ENCODE measurements at places on chromosomes 3 and 15.

GRCh38 chr15:80694611-80695098 lies 455 bp upstream of the ABHD17C start:
- no peak for DNase-seq

GRCh38 chr3:113852506-113852905 lies 13.9 kb downstream of the GRAMD1C start:
- DNase-seq: no peak

GRCh38 chr3:119205685-119206084 lies 32.3 kb downstream of the UPK1B start:
- DNase-seq: no peak

GRCh38 chr3:179871782-179872181 lies 165.0 kb downstream of the PEX5L start:
- DNase-seq: no peak

DNA sequence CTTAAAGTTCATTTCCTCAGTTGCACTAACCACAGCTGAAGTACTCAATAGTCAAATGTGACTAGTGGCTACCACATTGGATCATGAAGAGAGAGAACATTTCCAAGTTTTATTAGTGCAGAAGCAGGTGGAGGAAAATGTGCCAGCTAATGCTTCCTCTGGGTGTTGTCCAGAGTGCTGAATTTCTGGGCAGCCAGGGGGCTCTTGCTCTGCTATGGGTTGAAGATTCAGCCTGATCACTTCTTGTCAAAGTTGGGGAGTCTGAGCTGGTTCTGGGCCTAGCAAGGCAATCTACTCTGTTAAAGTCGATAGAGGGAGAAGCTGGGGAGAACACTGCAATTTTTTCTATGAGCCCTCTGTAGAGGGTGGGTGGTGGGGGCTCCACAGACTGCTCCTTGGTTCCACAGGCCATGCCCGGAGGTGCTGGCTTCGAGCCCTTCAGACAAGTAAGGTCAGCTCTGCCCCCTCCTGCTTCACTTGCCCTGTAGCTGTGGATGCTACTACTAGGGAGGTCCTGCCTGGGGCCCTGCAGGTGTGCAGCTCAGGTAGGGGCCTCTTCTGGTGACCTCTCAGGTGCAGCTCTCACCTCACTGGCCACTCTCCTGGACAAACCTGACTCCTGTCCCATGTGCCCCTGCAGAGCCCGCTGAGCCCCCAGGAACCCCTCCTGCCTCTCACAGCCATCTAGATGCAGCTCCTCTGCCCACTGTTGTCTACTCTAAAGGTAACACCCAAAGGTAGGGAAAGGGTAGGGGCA lies 8.2 kb downstream of the ALG3 start:
- DNase-seq: no peak

- DNase-seq: no peak
Observed at GRCh38 chr15:86300390-86301125, 220.9 kb downstream of the AGBL1 start.

DNA sequence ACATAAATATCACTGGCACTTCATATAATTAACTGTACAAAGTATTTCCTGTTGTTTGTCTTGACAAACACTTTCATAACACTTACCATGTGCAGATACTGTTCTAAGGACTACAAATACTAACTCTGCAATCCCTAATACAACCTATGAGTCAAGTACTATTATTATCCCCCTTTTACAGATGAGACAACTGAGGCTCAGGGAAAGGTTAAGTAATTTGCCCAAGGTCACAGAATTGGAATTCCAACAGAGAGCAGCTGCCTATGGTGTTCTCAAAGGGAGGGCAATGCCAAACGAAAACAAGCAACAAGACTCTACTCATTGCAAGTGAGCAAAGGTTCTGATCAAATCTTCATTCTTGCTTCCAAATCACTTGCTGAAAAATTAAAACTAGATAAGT lies 85.9 kb downstream of the MAGI1 start:
- no peak for DNase-seq

- DNase-seq: no peak
Observed at GRCh38 chr15:76191539-76192244, 119.6 kb downstream of the ETFA start.

DNA sequence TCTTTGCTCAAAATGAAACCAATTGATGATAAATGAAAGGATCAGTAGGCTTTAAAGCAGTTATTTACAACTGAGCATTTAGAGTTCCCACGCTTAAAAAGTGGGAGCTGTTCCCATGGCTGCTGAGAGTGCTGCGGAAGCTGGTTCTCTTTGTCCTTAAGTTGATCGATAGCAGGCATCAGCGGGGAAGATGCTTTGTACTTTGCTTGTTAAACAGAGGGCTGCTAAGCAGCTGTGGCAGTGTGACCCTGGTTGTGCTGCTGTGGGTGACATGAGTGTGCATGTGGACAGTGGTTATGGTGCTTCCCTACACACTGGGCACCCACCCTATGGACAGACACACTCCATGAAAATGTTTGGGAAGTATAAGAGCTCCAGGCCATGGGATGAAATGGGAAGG lies 96.3 kb downstream of the PTPRG start:
- DNase-seq: no peak

DNA sequence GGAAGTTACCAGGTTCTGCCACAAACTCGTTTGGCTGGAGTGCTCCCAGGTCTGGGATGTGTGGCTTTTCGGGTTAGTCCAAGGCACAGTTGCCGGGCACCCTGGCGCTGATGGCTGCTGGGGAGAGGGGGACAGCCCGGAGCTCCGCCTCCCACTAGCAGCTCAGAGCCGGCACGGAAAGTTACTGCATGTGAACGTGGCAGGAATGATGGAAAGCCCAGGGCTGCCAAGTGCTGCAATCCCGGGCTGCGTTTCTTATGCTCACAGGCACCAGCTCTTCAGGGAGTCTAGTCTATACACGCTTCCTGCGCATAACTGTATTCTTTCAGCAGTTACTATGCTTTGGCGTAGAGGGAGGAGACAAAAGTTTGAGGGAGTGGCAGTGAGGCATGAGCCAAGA lies 141.8 kb upstream of the ICE2 start:
- no peak for DNase-seq

DNA sequence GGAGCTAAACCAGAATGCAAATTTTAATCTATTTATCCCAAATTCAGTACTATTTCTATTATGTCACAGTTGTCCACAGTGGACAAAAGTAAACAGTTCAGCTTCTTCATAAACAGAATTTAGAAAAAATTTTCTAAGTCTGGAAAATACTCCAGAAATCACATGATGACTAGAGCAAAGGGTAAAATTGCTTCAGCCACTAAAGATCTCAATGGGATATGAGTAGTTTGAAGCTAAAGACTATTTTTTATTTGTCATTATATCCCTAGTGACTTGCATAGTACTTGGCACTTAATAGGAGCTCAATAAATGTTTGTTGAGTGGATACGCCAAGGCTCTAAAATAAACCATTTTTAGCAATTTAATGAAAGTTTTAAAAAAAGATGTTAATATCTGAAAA lies 354.3 kb upstream of the AGTR1 start:
- no peak for DNase-seq

DNA sequence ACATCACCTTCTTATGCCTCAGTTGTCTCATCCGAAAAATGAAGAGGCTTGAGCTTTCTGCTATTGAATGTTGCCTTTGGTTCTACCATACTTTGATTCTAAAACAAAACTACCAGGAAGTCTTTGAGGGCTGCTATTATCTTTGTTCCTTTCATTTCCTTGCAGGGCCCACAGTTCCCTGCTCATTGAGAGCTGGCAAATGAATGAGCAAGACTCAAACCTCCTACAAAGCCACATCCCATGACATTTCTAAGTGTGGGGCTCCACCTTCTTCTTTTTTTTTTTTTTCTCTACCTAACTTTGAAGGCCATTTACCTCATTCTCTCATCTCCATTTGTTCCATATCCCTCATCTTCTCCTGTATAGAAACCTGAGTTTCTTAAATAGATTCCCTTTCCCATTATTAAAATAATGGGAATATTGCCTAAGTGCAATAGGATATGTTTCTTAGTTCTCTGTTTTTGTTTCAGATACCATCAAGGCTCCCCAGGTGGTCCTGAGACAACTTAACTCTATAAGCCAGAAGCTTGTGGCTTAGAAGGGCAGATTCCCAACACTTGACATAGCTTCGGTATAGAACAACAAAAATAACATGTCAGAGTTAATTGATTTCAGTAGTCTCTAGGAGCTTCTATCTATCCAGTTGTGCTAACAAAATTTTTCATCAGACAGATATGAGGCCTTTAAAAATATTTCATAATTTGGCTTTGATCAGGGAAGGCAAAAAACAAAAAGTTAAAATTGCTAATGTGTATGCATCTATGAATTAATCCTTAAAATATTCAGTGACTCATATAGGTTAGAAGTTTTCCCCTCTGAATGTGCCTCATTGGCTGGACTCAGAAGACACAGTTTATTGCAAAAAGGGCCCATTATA lies 951.6 kb downstream of the TUSC7 start:
- DNase-seq: no peak

- DNase-seq: no peak
Observed at GRCh38 chr3:76129441-76129840, 344.1 kb upstream of the ZNF717 start.

DNA sequence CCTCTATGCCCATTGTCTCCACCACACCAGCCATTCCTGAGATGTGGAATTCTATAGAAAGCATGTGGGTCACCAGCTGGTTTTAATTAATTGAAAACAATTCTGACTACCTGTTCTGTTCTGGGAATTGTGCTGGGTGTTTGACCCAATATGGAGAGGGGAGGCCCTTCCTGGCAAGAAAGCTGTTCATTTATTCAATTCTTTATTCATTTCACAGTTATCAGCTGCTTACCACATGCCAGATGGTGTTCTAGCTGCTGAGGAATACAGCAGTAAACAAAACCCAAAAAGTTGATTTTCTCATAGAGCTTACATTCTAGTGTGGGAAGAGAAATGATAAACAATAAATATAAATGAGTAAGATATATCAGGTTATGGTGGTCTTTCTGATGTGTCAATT lies 296.1 kb upstream of the RASGRP1 start:
- DNase-seq: no peak

DNA sequence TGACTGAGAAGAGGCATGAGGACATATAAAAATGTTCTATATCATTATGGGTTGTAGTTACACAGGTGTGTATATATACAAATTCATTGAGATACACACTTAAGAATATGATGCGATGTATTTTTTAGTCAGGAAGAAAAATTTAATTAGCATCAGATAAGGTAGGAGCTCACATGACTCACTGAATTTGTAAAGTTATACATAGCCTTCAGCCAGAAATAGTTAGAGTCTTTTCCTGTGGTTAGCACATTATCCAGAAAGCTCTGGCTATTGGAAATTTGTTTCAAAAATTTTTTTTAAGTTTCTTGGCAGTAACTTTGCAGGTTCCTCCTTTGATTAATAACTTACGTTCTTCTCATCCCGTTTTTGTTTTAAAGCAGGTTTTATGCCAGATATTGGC lies 88.6 kb downstream of the STT3B start:
- DNase-seq: no peak

- no peak for DNase-seq
Observed at GRCh38 chr15:85764649-85765277, 30.0 kb downstream of the KLHL25 start.

- no peak for DNase-seq
Observed at GRCh38 chr15:75684648-75685047, 28.0 kb downstream of the CSPG4 start.

DNA sequence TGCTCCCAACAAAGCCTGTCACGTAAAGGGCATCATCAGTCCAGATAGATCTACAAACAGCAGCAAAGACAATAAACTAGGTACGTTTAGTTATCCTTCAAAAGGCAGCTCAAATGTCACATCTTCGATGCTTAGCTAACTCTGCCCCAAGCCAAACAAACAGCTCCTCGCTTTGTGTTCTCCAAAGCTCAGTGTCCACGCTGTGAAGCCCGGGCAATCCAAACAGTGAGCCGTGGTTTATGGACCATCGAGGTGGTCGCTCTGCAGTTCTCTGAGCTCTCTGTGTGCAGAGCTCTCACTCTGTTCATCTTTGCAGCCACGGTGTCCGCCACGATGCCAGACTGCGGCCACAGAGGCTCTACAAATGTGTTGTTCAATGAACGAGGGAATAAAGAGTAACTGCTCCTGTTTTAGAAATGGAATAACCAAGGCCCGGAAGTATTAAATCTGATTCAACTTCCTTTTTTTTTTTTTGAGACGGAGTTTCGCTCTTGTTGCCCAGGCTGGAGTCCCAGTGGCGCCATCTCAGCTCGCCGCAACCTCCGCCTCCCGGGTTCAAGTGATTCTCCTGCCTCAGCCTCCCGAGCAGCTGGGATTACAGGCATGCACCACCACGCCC lies 117.2 kb upstream of the FAM174B start:
- DNase-seq: no peak

DNA sequence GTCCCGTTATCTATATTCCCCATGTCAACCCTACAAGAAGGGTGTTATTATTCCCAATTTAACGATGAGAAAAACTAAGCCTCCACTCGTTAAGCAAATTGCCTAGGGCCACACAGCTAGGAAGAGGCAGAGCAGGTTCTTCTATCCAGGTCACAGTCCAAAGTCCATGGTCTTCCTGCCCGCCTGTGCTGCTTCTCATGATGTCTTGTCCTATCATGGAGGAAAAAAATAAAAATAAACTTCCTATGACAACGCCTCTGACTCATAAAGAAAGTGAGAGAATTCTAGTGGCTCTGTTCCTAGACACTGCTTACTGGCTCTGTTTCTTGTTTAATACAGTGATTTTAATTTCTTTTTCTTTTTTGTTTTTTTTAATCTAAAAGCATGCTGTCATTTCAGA lies 9.7 kb downstream of the COL8A1 start:
- no peak for DNase-seq

DNA sequence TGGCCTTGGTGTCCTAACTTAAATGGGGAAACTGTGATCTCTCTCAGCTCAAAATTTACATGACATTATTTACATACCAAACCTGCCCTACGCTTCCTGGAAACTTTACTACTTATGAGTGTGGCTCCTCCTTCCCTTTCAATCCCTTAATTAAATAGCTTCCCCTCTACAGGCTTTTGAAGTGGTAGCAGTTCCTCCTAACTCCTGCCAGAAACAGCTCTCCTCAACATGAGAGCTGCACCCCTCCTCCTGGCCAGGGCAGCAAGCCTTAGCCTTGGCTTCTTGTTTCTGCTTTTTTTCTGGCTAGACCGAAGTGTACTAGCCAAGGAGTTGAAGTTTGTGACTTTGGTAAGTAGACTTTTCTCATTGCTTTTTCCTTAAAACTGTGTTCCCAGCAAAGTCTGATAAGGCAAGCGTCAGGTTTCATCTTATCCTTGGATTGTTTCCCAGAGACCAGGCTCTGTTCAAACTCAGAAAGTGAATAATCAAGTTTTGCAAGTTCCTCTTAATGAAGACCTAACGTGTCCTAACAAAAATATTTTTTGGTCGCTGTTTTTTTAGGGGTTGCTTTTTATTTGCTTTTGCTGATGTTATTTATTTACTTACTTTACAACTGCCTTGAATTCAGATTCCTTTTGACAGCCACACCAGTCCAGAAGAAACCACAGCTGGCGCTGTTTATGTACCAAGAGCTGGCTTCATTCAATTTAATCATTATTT lies at the start of gene ACP3:
Gene ACP3 (plus strand): TSS at position 179 of the 720 bp plus-strand sequence. CDS start 50 bp downstream, at position 229.
- DNase-seq: no peak
